ENCODE measurements at places on chromosomes 2 and 18.

DNA sequence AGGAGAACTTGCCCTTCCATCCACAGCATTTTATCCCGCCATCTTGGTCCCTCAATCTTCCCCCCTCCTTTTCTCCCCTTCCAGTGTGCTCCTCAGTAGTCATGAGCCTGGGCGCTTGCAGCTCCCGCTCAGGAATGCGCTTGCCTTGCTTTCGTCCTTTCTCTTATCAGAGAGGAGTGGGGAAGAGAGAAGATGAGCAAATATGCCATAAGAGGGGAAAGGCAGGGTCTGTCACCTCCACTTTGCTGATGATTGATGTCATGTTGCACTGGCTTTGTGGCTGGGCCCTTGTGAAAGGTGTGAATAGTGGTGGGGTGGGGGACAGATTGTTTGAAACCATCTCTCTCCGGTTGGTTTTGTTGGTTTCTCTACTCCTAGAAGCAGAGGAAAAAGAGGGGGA, 569.3 kb downstream of the TNS1 start:
- no peak for DNase-seq

- DNase-seq: no peak
Measured at GRCh38 chr2:232234922-232235615, 143.5 kb upstream of the ALPP start.

GRCh38 chr18:59918997-59919396, 19.2 kb downstream of the PMAIP1 start:
- no peak for DNase-seq

DNA sequence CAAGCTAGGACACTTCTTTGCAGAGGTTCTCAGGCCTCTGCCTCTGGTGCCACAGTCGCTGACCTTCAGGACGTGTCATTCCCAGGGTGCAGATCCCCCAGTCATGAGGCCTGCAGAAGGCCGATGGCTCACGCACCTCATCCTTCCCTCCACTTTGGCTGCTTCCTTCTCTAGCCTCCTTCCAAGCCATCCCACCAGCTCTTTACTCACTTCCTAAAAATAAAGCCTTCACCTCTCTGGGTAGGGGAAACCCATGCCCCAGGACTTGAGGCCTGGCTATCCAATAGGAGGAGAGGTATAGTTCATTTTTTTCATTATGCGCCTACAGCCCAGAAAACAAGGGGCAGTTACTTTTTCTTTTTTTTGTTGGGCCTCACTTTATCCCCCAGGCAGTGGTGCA, 91.4 kb downstream of the B3GNT2 start:
- no peak for DNase-seq

DNA sequence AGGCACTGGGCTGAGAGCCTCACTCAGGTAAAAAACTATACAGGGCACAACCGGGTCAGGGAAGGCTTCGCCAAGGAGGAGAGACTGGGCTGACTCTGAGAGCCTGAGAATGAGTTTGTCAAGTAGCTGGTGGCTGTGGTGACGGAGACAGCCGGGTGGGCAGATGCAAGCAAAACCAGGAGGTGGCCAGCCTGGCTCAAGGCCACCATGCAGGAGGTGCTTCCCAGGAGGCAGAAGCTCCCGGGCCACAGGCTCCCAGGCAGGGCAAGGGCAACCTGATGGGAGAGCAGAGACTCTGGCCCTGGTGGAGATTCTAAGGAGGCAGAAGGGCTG, 2.9 kb upstream of the INHBB start:
- DNase-seq: no peak

- DNase-seq: no peak
Measured at GRCh38 chr2:174335254-174335987, 667 bp downstream of the SP9 start.

GRCh38 chr2:120678251-120678650, 57.4 kb upstream of the GLI2 start:
- DNase-seq: no peak

DNA sequence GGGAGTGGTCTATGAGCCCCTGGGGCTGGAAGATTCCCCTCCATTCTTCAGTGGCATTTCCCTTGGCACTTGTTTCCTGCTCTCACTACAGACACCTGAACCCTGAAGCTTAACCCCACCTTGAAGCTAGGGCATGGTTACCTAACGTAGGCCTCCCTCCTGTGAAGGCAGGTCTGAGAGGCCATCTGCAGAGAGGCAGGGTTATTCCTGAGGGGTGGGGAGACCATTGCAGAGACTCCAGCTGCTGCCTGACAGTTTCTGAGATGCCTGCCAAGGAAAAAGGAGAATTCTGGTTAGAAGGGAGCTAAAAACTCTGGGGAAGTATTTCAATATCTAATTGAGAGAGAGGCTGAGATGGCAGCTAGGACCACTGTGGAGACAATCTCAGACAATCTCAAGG, 119.3 kb upstream of the NDUFV2 start:
- DNase-seq: no peak

DNA sequence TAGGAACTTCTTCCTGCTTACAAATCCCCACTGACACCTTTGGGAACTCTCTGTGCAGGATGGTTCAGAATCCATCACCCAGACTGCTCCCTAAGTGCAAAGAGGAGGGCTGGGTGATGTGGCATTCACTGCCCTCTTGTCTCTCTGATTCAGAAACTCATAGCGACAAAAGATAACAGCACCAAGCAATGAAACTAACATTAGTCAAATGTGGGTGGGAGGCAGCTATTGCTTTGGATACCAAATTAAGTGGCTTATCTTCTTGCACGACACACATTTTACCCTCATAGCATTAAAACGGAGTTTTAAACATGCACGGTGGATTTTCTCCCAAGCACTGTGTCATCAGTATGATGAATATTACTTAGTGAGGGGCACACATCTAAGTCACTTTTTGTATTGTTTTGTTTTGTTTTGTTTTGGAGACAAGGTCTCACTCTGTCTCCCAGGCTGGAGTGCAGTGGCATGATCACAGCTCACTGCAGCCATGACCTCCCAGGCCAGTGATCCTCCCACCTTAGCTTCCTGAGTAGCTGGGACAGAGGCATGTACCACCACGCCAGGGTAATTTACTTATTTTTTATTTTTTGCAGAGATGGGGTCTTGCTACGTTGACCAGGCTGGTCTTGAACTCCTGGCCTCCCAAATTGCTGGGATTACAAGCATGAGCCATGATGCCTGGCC, 40.9 kb upstream of the NEB start:
- DNase-seq: peak; percentile 43

DNA sequence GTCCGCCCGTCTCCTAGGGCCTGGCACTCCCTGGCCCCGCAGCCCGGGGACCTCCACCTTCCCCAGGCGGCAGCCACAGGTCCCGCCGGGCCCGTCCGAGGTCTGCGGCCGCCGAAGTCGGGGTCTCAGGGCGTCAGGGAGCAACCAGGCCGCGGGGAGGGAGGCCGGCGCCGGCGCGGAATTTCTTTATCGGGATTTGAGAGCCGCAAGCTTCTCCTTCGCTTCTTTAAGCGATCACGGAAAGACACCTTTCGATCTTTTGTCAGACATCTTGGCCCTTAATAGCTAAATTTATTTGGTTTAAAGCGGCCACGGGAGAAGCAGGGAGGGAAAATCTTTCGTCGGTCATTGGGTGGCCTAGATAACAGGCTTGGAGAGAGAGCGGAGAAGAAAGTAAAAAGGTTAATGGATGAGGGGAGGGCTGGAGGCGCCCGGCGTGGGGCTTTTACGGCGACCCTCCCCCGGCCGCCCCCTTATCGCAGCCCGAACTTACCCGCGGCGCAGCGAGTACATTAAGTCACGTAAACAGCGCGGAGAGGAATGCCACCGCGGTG, 4.3 kb upstream of the GATA6 start:
- no peak for DNase-seq

GRCh38 chr18:48203961-48204666, 205.1 kb downstream of the ZBTB7C start:
- DNase-seq: no peak

DNA sequence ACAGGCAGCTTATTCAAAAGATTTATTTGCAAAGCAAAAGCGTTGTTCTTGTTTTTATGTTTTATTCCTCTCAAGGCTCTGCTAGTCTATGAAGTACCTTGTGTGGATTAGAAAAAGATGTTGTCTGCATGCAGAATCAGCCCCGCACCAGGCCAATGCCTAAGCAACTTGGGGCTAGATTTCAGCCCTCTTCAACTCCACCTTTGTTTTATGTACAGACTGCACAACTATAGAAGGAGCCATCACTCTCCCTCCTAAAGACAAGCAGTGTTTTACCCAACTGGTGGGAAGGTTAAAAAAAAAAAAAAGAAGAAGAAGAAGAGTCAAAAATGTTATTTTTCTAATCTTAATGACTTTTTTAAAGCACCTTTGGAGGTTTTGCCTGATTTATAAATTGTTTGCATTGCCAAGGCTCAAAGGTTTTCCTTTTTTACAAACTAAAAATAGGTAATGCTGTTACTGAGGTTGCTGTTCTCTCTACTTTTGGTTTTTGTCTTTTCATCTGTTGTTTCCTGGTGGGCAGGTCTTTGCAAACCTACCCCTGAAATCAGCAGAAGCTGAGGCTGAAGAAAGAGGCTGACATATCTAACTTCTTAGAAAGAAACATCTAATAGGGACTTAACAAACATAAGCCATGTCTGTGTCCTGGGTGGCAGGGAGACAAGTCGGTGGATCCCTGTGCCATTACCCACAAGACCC, 164.0 kb downstream of the SLC39A10 start:
- no peak for DNase-seq

DNA sequence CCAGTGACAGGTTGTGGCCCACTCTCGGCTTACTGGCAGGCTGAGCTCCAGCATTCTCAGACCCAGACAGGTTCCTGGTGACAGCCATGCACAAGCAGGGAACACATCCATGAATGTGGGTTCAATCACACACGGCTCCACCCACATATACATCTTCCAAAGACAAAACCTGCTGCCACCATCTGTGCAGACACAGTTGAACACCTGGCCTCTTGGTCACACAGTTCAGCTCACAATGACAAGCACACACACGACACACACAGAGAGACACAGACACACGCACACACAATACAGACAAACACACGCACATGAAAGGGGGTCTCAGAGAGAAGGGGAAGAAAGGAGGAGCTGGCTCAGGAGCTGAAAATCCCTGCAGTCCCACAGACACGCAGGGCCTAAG, 32.1 kb upstream of the PTMA start:
- DNase-seq: no peak

- peak; percentile 74 for DNase-seq
Measured at GRCh38 chr2:227188292-227188691, 23.9 kb downstream of the COL4A3 start.

DNA sequence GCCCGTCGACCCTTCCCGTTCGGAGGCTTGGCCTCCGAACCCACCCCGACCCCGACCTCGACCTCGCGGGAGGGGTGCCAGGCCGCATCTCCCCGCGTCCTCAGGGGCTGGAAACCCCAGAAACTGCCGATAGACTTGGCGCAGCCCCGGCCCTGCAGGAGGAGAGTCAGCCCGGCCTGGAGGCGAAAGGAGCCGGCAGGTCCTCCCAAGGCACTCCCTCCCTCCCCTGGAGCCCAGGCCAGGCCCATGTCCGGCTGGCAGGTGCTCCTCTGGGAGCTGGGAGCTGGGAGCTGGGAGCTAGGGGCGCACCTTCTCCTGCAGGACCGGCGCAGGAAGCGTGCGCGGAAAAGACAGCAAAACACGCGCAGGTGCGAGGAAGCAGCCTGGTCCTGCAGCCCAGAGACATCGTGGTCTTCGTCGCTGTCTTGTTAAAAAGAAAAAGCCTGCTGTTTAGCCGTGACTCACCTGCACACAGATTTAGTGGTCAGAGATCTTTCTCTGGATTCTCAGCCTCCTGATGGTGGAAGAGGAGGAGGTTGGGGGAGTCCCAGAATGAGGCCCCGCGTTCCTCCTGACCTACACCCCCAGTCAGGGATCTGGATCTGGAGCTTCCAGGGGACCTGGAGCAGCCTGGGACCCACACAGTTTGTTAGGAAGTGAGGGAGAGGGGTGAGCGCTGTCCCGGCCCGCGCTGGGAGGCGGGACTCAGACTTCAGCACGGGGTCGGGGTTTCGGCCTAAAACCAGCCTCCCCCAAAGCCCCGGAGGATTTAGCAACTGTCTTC, 660 bp upstream of the MBP start:
- no peak for DNase-seq

DNA sequence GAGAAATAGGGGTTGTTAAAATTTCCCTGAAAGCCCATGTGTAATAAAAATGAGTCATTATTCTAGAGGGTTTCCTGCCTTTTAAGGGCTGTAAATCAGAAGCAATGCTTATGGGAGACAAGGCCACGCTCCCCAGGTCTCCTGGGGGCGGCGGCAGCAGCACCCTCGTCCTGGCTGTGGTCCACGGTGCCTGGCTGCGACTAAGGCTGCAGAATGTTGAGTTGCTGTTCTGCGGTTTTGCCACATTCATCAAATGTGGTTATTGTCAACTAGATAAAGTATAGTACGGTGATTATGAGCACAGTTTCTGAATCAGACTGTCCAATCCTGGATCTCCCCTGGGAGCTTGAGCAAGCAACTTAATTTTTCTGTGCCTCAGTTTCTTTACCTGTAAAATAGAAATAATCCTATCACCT, 11.9 kb upstream of the AGFG1 start:
- peak; percentile 97 for DNase-seq

GRCh38 chr2:121132054-121132761, 152.8 kb downstream of the TFCP2L1 start:
- DNase-seq: no peak

- DNase-seq: no peak
Measured at GRCh38 chr2:108348816-108349570, 28.8 kb upstream of the SULT1C4 start.
